ENCODE measurements at places on chromosomes 7 and 10.
A peak's percentile ranks its signal among the peaks of the same experiment; 100 is the strongest.

DNA sequence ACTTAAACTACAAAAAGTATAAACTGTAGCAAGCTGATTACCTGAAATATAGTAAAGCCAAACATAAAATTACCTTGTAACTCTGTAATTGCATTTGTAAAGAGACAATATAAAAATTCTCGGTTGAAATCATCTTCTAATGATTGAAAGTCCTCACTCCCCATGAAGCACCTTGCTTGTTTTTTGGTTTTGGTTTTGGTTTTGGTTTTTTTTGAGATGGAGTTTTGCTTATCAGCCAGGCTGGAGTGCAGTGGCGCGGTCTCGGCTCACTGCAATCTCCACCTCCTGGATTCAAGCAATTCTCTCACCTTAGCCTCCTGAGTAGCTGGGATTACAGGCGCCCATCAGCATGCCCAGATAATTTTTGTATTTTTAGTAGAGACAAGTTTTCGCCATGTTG lies 33.9 kb upstream of the GPR37 start:
- DNase-seq, result no peak

- no peak for DNase-seq
Observed at GRCh38 chr7:80875537-80876120, 43.2 kb downstream of the SEMA3C start.

- no peak for DNase-seq
Observed at GRCh38 chr7:45088821-45089340, at the start of gene NACAD. Gene NACAD, minus strand, starts transcription at chr7:45088969. Its CDS starts 75 bp downstream, at chr7:45088894.

DNA sequence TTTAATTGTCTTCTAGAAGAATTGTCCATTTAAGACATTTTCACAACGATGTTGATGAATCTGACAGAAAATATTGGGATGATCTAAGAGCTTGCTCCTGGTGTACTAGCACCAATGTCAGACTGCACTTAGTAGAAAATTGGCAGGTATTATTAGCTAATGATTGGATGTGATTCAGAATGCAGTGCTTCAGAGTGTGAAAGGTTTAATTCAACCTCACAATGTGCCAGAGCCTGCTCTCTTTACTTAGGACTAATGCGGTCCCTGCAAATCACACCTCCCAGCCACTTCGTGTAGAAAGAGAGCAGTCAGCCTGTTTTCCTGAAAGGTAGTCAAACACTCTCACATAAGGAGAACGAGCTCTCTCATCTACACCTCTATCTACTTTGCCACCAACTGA lies 197.5 kb downstream of the ZNF438 start:
- no peak for DNase-seq

GRCh38 chr7:111752022-111752582 lies 189.8 kb upstream of the IMMP2L start:
- peak; percentile 24 for DNase-seq

DNA sequence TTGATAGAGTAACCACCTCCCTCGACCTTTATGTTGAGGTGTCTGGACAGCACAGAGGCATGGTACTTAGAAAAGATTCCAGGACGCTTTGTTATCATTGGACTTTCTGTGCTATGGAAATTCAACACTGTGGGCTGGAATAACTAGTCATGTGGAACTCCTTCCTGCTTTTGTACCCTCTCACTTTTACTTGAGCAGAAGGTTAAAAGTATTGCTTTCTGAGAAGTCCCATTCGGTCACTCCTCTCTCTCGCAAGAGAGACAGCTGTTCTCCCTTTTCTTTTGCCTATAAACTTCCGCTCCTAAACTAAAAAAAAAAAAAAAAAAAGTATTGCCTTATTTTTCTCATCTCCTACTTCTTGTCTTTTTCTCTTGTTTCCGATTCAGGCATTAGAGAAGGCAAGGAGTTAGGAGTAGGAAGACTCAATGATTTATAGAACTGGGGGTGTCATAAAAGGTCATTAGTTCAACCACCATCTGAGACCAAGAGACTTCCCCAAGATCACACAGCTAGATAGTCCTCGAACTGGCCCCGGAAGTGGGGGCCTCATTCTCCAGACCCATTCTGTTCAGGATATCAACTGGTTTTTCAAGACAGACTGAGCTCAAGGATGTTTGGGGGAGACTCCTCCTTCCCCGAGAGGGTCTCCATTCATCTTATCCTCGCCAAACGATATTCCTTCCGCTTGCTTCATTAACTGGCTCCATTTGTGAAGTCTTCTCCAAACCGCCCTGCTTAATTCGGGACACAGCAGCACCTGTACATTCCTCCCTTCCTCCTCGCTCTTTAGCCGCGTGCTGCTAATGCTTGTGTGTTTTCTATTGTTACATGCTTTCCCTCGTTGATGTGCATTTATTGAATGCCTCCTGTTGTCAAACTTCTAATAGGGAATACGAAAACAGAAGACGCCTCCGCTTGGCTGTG lies 995 bp upstream of the INPP5F start:
- DNase-seq, result no peak

DNA sequence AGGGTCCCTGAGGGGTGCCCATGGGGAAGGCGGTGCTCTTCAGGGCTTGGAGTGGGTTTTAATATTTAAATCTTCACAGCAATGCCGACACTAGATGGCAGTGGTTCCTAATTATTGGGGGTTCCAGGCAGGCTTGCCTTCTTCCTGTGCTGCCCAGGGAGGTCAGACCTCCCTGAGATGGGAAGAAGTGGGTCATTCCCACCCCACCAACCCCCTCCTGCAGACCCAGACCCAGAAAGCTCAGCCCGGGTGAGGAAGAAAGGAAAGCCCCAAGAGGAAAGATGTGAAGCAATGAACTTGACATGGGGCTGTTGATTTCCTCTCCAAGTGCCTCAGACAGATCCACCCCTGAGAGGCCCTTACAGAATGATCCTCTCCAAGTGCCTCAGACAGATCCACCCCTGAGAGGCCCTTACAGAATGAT lies 85.1 kb upstream of the LANCL2 start:
- DNase-seq, result peak; percentile 13

DNA sequence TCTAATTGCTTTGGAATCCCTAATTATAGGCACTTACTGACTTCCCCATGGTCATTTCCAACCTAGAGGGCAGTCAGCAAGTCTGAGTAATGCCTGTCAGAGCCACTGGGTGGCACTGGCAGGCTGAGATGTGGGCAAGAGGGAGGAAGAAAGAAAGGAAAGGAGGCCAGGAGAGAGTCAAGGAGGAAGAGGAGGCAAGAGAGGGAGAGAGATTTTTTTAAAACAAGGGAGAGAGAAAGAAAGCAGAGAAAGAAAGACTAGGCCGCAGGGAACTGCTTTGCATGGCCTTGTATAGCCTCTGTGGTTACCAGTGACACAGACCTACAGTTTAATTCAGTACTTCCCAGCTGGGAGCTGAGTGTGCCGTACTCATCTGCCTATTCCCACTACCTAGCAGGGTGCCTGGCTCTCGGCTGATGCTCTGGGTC lies 210.4 kb upstream of the ADO start:
- DNase-seq, result peak; percentile 35

Data from activated T-helper 1 cell treated with anti-CD3 and anti-CD28 coated beads, Interleukin-2, amount 50 U/mL, for 16 hours (primary cell).